Fibroblast of skin of left biceps (primary cell): ENCODE measurements at places on chromosomes 3 and 15.

- DNase-seq: no peak
These were observed 17.8 kb downstream of the TBL1XR1 start for GRCh38 chr3:177179281-177180067.

DNA sequence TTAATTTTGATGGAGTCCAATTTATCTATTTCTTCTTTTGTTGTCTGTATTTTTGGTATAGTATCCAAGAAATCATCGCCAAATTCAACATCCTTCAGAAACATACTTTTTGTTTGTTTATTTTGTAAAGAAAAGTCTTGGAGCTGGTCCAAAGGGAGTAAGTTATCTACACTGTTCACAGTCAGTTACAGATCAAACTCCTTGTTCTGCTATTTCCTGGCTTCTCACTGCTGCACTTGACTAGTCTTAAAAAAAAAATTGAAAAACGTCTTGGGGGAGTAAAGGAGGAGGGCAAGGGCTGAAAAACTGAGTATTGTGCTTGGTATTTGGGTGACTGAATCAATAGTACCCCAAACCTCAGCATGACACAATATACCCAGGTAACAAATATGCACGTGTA is 105.6 kb downstream of the NFKBIZ start:
- DNase-seq: no peak

GRCh38 chr15:55909036-55909811 is 84.2 kb downstream of the NEDD4 start:
- no peak for DNase-seq

DNA sequence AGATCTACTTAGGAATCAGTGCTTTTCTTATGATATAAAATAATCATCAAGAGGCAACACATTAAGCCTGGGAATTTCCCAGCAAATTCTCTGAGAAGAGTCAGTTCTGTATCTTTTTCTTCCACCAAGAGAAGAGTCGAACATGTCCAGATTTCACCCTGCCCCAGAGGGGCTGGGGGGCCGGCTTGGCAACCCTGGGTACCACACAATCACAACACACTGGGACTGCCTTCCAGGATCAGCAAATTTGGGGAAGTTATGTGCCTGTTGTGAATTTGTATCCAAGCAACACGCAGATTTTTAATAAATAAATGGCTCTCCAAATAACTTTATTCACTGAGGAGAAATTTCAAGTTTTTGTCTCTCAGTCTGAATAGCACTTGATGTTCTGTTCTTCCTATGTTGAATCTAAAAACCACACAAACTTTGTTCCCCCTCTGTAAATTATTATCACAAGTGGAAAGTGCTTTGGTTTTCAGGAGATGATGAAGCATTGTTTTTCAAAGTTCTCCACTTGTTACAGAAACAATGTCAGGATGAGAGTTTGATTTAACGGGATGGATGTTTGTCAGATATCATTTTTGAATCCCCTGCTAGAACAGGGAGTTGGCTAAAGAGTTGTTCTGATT is 357.2 kb downstream of the ZNF385D start:
- DNase-seq: no peak

DNA sequence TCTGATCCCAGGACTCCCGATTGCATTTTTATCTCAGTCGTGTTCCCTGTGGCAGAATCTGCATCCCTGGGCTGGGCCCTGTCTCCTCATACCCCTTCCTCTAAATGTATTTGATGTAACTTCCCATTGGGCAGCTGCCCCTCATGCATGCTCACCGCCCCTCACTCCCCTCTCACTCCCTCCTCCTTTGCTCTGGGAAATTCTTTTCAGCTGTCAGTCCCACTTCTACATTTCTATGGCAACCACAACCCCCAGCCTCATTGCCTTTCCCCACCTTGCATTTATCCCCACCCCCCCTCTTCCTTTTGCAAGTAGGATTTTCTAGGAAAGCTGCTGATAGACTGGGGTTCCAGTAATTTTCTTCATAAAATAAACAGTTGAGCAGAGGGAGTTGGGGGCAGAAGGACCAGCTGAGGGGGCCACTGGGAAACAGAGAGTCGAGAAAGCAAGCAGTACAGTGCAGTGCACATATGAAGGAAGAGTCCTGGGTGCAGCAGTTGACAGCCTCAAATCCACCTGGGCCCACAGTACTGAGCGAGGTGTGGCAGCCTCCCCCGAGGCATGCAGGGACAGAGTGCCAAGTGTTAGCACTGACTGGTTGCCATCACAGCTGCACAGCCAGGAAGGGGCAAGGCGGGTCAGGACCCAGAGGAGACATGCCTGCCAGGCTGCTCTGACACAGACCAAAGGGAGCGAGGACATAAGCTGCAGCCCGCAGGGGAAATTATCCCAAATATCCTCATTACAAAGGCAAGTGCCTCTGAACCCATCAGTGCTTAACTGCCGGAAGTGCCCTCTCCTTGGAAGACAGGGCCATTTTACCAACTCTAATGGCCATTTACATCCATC is 476.3 kb downstream of the EPHB1 start:
- no peak for DNase-seq

GRCh38 chr15:101213147-101213546 is 38.7 kb downstream of the CHSY1 start:
- DNase-seq: no peak

- no peak for DNase-seq
These were observed 12.4 kb upstream of the SYN2 start for GRCh38 chr3:11991751-11992150.

- no peak for DNase-seq
These were observed 143.2 kb upstream of the ARHGEF26 start for GRCh38 chr3:153978006-153978405.

GRCh38 chr3:88059380-88060170 is 520 bp downstream of the ZNF654 start:
- DNase-seq: no peak

DNA sequence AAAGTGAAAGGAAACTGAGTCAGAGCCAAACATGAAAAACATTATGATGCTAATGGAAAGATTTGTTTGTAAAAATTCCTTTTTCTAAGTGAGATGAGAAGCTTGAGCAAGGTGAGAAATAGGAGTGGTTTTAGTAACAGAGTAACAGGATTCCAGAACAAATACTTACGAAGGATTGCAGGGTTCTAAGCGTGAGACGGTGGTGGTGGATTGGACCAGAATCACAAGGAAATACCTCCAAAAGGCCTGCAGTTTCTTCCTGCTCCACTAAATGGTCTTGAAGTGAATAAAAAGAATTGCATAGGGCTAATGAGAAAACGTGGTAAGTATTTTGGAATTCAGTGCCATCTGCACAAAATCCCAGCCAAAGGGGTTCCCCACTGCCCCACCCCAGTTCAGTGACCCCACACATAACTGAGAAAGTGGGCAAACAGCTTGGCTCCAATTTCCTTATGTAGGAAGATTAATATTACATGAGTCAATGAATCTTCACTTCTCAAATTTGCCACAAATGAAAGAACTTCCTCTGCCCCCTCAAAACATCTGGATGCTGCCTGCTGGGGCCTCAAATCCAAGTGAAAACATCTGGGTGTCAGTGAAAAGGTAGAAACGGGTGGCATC is 283.8 kb upstream of the NR2F2 start:
- peak; percentile 14 for DNase-seq

GRCh38 chr3:157199841-157200240 is 39.9 kb upstream of the CCNL1 start:
- DNase-seq: no peak

GRCh38 chr3:73470860-73471259 is 153.9 kb downstream of the PDZRN3 start:
- DNase-seq: no peak

DNA sequence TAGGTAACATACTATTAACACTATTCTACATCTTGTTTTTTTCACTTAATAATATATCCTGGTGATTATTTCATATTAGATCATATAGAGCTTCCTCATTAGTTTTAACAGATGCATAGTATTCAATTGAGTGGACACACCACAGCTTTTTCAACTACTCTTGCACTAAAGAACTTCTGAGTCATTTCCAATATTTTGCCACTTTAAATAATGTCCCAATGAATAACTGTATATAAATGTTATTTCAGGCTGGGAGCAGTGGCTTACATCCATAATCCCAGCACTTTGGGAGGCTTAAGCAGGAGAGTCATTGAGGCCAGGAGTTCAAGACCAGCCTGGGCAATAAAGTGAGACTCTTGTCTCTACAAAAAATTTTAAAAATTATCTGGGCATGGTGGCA is 26.9 kb downstream of the MAP1A start:
- no peak for DNase-seq

GRCh38 chr3:101966226-101966625 is 116.9 kb downstream of the NFKBIZ start:
- no peak for DNase-seq

DNA sequence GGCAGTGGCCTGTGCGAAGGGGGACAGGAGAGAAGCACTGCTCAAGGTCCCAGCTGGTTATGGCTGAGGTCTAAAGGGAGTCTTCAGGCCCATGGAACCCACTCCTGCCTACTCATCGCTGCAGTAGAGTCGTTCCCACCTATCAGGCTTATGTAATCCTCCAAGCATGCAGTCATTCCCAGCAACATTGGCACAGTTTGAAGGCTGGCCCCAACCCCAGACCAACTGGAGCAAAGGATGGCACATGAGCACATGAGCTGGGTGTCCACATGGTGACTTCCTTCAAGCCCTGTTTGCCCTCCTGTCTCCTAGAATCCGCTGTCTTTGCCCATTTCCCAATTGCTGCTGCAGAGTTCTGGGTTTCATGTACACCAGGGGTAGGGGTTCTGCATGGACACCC is 60.5 kb upstream of the FGD5 start:
- no peak for DNase-seq

DNA sequence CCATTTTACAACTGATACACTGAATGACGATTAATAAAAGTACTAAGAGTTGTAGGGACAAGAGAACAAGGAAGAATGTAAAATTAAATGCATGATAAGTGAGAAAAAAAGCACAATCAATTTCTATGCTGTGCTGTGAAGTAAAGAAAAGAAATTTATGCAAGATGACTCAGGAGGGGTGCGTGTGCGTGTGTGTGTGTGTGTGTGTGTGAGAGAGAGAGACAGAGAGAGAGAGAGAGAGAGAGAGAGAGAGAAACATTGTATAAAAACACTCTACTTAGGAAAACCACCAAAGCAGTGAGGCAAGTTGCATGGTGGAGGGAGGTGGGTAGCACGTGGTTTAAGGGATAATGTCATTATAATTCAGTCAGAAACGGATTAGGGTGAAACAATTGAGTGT is 580.8 kb upstream of the ALCAM start:
- DNase-seq: no peak

DNA sequence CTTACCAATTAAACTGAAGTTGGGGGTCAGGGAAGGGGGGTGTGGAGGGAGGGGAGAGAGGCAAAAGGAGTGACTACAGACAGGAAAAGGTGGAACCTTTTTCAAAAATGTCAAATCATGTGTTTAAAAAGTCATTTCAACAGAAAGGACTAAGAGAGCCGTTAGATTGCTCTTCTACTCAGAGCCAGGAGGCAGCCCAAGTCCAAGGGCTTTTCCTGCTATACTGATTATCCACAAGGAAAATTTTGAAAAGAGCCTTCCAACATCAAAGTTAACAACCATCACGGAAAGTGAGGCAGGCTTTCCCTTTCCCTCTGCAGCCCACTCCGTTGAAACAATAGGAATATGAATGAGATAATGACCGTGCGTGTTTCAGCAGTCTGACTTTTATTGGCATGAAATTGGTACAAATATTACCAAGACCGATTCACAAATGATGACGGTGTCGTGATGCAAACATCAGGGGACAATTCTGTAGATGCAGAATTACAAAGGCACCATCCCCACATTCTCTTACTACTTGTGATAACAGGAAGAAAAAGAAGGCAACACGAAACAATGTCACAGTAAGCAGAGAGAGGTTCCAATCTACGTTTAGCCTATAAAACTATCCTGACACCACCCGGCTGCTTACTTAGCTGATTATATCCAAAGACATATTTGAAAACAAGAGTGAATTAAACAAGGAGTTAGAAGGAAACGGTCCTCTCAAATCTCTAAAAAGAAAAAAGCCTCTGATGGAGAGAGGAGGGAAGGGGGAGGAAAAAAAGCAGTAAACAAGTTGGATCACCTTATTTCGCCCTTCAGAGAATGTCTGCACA is 453.7 kb downstream of the FOXP1 start:
- DNase-seq: no peak

DNA sequence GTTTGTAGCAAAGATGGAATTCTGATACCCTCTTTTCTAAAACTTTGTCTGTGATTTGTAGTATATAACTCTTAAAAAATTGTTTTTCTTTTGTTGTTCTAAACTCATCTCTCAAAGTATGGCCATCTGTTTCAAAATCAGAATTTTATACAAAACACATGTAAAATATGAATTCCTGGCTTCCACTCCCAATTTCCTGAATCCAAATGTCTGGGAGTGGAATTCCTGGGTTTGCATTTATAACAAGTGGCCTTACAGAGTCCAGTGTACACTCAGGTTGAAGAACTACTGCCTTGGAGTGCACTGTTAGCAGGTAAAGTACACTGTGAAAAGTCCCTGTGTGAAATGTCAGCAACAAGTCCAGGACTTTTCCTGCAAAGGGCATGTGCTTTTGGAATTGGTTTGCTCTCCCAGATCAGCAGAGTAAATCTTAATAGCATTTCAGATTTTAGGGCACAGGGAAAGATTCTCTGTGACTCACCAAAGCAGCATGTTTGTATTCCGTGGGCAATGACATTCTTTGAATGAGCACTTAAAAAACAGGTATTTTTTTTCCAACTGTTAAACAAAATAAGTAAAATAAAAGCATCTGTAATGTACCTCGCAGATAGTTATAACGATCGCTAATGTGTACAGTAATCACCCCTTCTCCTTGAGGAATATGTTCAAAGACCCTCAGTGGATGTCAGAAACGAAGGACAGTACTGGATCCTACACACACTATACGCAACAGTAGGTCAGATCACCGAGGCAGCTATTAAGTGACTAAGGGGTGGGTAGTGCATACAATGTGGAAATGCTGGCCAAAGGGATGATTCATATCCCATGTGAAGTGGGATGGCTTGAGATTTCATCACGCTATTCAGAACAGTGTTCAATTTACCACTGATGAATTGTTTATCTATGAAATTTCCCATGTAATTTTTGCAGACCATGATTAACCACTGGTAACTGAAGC is 2.0 kb upstream of the CLDN16 start:
- peak; percentile 87 for DNase-seq

- no peak for DNase-seq
These were observed 92.4 kb downstream of the GPR156 start for GRCh38 chr3:120192579-120192978.

DNA sequence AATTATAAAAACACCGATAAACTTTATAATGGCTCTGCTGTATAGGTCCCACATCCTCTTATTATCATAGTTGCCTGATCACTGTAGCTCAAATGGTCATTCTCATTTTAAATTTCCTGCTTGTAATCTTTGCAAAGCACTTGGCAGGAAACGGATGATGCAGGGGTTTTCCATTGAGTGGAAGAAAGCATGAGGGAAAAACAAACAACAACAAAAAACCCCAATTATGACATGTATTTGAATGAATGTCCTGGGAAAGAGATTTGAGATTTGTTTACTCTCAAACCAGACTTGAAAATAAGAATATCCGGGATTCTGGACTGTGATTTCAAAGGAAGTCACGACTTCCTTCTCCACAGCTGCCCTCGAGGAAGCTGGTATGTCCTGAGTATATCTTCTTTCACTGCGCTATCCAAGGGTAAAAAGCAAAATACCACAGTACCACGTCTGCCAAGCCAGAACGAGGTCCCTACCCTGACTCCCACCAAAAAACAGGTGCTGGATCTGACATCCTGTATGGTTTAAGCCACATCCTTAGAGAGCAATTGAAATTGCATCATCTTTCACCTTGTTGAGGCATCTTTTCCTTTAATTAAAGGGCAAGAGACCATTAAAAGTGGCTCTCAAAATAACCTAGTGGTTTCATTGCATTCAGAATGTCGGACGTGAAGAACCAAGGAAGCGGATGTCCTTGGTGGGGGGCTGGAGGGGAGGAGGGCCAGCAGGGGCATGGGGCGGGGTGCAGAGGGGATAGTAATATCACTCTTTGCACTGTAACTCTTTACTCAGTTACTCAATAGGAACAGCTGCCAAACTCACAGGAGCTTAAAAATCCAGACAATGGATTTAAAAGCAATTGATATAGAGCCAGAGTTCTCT is 13.5 kb upstream of the TIPIN start:
- DNase-seq: no peak
